ENCODE measurements at places on chromosomes 4 and X.

GRCh38 chrX:110915111-110915510 is 119.5 kb upstream of the CHRDL1 start:
- no peak for DNase-seq

DNA sequence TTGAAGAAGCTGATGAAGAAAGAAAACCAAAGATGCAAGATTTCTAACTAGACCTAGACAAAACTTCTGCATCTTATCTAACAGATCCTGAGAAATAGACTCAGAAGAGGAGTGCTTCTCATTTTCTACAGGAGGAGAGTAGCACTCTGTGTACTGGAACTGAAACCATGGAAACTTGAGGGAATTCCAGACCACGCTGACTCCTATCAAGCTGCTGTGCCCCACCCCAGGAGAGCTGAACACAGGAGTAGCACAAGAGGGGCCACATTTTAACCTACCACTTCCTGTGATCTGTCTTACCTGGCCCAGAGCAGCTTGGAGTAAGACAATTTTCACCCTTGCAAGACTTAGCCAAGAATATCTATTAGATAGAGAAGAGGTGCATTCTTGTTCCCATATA is 248.9 kb downstream of the SCFD2 start:
- no peak for DNase-seq

DNA sequence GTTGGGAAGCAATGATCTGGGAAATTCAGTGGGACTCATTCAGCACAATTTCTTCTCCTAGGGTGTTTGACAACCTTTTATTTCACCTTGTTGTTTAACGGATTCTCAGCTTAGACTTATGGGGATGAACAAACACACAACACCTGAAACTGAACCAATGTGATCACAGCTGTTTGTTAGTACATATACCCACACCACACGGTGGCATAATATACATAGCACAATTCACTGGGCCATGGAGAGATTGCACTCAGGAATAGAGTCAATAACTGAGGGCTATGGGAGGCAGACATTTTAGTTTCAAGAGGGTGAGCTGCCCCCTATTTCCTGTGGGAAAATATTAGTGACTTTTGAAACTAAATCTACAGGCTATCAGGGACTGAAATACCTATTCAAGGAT is 148.0 kb downstream of the PARM1 start:
- no peak for DNase-seq

GRCh38 chr4:91620952-91621351 is 682.8 kb upstream of the GRID2 start:
- no peak for DNase-seq

DNA sequence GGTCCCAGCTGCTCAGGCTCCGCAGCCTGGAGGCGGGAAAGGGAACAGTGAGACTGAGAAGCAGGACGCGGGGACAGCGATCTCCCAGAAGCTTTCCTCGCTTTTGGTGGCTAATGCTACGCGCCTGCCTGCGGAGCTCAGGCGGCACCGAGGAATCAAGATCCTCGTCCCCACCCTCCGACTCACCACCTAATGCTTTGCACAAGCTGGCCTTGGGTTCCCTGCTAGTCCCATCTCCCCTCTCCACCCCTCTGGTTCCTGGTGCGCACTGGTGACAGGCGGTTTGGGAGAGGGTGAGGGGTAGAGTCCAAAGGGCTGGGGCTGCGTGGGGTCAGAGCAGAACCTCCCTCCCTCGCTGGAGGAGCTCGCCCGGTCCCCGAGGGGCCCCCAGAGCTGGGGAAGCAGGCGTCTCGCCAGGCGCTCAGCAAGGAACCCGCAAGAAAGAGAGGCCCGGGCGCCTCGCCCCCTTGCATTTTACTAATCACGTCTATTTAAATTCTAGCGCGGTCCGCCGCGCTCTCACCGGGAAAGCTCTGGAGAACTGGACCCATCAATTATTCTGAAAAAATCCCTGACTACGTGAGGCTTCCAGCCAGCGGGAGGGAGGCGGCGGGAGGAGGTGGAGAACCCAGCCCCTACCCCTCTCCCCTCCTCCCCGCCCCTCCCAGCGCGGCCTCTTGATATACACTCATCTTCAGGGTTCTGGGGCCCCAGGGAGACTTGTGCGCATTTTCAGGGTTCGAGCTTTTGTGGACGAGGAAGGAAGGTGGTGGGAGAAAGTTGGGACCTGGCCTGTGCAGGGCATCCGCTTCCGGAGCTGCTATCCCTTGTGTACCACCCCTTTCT is 9.1 kb downstream of the POU4F2 start:
- no peak for DNase-seq

DNA sequence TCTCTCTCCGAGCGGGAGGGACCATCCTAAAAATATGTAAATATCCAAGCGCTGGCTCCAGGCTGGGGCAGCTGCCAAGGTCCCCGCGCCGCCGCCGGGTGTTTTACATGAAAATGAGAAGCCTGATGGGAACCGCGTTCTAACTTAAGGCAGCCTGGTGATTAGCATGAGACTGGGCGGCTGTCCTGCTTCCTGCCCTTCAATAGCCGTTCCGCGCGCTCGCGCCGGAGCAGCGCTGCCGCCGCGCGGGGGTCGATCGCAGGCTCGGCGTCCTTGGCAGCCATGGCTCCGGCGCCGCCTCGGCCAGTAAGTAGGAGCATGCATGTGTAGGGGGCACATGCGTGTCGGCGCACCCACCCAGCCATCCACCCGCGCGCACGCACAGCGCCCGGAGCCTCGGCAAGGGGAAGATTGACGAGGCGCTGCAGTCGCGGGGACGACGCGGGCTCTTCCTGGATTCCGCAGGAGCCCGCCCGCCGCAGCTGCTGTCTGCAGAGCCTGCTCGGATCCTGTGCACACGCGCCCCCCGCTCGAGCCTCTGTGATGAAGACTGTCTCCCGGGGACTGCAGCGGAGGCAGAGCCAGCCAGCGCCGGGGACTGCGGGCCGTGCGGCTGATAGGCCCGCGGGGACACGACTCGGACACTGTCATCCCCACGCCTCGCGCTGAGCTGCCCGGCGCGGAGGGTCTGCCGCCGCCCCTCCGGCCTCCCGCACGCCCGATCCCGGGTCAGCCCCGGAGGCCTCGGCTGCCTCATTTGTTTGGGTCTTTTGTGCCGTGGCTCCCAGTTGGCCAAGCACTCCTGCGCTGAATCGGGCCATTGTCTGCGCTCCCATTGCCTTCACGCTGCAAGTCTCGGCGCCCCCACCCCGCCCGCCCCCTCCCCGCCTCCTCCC is 734 bp downstream of the STOX2 start:
- no peak for DNase-seq

DNA sequence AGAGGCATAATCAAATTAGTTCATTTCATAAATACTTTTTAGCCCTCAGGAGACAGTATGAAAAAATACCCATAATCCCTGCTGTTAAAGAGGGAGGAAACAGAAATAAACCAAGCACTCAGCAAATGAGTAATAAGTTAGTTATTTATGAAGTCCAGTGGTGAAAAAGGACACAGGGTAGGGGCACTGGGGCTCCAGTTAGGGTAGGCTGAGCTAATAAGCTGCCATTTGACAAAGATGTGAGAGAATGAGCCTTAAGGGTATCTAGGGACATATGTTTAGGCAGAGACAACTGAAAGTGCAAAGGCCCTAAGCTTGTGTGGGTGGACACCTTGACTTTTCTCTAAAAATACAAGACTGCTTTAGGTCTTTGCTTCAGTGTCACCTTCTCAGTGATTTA is 94.4 kb downstream of the IL15 start:
- DNase-seq = no peak

- DNase-seq = no peak
Measured at GRCh38 chrX:128717635-128718578, 665.7 kb upstream of the ACTRT1 start.

- DNase-seq = no peak
Measured at GRCh38 chr4:39587881-39588280, 50.8 kb downstream of the SMIM14 start.

GRCh38 chr4:114383067-114383466 is 215.5 kb upstream of the UGT8 start:
- DNase-seq = no peak

- no peak for DNase-seq
Measured at GRCh38 chr4:67909905-67910584, 26.2 kb upstream of the TMPRSS11D start.

- DNase-seq = no peak
Measured at GRCh38 chr4:171956678-171957077, 143.5 kb downstream of the GALNTL6 start.

- DNase-seq = no peak
Measured at GRCh38 chr4:2078584-2078983, 19.5 kb downstream of the NAT8L start.
